Glomerular endothelial cell (primary cell): ENCODE measurements at places on chromosomes 7 and 10. TPM values are rescaled to one million over a fixed set of nuclear protein-coding genes. Genes with fewer than 3 reads are reported as not detected.

- no peak for DNase-seq
Measured at GRCh38 chr7:80908360-80908797, 10.5 kb downstream of the SEMA3C start.

DNA sequence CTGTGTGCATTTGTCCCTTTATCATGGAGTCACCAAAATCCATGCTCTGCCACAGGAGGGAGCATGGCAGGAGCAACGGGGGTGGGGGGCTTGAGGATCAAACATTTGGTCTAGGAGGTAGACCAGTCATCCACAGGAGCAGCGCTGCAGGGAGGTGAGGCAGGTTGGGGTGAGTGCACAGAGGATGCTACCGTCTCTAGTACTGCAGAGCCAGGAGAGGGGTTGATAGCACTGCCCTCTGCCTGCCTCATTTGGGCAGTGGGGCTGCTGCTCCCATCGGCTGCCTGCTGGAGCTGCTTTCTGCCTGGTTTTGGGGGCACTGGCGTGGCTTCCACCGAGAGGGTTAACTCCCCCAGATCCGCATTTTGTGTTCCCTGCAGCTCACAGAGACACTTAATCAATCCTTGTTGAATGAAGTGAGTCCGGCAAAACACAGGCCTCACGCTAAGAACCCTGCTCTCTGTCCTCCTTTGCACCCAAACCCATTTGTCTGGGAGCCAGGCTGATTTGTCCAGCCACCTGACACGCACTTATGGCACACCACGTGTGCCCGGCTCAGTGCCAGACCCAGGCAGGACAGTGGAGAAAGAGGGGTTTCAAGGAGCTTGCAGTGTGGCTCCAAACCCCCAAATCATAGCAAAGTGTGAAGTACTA is 527.1 kb upstream of the FOXK1 start:
- no peak for DNase-seq

DNA sequence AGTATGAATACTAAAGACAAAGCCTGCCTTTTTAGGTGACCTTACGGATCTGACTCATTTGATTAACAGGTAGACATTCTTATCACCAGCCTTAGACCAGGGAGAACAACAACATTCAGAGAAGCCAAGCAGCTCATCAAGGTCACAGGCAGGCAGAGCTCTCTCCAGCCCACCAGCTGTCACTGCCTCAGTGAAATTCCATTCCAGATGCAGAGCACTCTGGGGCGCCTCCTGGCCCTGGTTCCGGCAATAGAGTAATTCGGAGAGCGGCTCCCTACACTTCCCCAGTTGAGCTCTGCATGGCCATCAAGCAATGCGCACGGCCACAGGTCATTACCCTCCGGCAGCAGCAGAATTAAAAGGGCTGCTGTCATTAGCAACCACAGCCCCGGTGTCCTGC is 164.7 kb downstream of the TCERG1L start:
- DNase-seq, result no peak

DNA sequence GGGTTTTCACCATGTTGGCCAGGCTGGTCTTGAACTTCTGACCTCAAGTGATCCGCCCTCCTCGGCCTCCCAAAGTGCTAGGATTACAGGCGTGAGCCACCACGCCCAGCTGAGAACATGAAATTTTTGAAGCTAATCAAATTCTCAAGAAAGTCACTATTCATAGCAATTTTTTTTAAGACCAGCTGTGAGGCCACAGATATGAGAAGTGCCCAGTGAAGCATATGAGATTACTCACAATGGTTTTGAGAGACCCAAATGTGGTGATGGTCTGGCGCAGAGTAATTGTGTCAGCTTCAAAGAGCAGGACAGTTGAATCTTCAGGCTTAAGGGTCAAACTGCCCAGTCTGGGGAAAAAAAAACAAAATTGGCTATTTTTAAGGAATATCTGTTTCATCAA is 16.2 kb downstream of the NCOA4 start:
- DNase-seq, result no peak

The HOXA9 gene
- 14.8 and 36.1 TPM in 2 replicates for total RNA-seq

GRCh38 chr7:106623853-106624252 is 37.1 kb downstream of the CCDC71L start:
- DNase-seq, result no peak

The SLC26A5 gene
- total RNA-seq, result not detected in 2 replicates
